ENCODE measurements at places on chromosomes 5 and 9.

- no peak for DNase-seq
Observed at GRCh38 chr9:72818385-72818784, 134.5 kb downstream of the ALDH1A1 start.

DNA sequence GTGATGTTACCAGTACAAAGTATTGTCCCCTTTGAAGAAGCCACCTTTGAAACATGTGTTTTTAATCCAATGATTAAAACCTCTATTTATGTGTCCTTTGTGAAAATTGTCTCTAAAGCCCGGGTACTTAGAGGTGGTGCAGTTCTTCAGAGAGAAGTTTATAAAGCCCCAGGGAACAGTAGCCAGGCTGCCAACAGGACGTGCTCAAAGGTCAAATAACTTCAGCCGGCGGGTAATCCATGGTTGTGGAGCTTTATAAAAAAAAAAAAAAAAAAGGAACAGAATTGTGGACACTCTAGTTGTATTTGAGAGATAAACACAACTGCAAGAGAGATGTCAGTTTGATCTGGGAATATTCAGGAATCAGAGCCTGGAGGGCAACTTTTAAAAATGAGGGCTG lies 57.9 kb upstream of the CTNND2 start:
- no peak for DNase-seq

DNA sequence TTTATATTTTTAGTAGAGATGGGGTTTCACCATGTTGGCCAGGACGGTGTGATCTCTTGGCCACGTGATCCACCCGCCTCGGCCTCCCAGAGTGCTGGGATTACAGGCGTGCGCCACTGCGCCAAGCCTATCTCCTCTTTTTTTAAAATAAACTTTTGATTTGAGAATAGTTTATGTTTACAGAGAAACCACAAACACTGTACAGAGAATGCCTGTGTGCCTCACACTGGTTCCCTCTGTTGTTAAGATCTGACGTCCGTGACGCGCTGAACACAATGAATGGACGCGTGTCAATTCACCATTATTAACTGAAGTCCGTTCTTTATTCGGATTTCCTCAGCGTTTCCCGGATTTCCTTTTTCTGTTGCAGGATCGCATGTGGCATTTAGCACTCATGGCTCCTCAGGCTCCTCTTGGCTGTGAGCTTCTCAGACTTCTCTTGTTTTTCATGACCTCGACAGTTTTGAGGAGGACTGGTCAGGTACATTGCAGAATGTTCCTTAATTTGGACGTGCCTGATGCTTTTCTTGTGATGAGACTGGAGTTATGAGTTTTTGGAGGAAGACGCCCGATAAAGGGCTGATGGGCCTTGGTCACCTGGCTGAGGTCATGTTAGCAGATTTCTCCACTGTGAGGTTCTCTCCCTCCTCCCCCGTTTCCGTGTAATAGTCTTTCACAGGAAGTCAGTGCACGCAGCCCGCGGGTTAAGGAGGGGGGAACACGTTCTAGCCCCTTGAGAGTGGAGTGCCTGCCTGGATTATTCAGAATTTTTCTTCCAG lies 69.6 kb downstream of the ANKRD33B start:
- DNase-seq = no peak

- no peak for DNase-seq
Observed at GRCh38 chr9:68763104-68763503, 58.1 kb downstream of the PIP5K1B start.

DNA sequence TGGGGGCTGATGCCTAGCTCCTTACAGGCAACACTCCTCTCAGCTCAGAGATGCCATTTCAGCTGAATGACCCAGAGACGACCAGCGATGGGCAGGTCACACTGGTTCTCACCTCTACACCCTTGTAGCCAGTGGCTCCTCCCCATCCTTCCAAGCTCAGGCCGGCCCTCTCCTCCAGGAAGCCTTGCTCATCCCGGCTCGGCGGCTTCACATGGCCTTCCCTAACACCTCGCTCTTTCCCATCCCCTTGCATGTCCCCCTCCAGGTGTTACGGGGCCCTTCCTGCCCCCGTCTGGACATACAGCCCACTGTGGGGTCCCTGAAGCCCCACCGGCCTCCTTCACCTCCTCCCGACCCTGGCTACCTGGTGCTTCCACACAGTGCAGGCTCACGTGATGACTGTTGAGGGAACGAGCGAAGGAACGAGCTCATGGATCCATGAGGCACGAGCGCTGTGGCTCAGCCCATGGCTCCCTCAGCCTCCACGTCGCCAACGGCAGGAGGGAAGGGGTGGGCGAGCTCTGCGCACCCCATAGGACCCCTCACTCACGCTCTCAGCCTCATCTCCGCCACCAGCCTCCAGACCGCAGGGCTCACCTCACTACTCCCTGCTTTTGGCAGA lies 45.7 kb downstream of the SARDH start:
- DNase-seq = no peak

DNA sequence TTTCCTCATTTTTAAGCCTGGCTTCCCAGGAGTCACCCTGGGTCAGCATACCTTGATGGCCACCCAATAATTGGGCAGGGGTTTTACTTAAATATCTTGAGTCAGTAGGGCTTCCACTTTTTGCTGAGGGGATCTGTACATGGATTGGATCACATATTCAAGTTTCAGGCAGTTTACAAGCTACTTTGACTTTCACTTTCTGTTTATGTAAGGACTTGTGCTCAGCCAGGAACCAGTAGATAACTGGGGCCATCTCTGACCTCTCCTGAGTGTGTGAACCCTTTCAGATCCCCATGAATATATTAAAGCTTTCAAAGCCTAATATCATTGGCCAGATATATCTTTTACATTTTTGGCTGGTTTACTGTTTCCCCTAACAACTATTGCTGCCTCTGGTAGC lies 45.1 kb downstream of the SLCO6A1 start:
- DNase-seq = no peak

DNA sequence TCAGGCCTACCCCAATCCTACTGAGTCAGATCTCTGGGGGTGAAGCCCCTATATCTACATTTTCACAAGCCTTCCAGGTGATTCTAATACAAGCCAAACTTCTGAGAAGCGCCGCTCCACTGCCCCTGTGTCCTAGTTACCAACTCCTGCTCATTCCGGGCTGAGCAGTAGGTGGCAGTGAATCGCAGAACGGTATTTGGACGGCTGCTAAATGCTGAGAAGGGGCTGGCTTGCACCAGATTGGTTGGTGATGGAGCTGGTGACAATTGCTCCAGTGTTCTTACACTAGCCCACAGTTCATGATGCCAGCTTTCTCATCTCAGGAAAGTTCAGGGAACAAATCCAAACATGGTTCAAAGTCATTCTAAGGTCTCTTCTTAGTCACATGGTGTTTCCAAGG lies 31.1 kb upstream of the FGF1 start:
- no peak for DNase-seq

GRCh38 chr5:43099640-43100039 lies 21.1 kb upstream of the ZNF131 start:
- DNase-seq = no peak

- DNase-seq = no peak
Observed at GRCh38 chr5:39619168-39619818, 194.5 kb upstream of the DAB2 start.

- DNase-seq = no peak
Observed at GRCh38 chr5:73299665-73300336, 126.8 kb downstream of the TMEM174 start.

DNA sequence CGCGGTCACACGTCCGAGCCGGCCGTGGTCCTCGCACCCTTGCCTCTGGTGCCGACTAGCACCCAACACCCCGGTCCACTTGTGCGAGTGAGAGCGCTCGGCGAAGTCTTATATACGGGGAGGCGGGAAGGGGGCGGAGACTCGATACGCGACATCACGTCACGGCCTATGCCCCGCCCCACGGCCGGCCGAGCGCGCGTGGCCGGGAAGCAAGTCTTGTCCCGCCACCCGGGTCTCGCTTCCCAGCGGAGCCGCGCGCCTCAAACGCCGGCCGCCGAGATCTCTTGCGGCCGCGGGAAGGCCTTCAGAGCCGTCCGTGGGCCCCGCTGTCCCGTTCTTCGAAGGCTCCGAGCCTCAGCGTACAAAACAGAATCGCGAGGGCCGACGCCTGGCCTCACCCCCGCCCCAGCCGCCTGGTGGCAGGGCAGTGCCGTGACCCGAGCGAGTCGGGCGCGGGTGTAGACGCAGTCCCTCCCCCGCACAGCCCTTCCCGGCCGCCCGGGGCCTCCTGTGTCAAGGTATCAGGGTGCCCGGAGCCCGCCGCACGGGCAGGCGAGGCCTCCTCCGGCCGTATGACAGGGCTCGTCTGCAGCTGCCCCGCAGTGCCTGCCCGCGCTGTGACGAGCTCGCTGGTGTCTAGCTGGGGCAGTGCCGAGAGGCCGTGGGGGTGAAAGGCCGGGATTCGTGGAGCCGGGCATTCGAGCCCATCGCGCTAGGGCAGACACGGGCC lies at the start of gene PLK2:
PLK2 (minus strand) TSS at position 85 of the 730 bp plus-strand sequence. CDS start 127 bp downstream, outside the sequence.
- peak; percentile 75 for DNase-seq

DNA sequence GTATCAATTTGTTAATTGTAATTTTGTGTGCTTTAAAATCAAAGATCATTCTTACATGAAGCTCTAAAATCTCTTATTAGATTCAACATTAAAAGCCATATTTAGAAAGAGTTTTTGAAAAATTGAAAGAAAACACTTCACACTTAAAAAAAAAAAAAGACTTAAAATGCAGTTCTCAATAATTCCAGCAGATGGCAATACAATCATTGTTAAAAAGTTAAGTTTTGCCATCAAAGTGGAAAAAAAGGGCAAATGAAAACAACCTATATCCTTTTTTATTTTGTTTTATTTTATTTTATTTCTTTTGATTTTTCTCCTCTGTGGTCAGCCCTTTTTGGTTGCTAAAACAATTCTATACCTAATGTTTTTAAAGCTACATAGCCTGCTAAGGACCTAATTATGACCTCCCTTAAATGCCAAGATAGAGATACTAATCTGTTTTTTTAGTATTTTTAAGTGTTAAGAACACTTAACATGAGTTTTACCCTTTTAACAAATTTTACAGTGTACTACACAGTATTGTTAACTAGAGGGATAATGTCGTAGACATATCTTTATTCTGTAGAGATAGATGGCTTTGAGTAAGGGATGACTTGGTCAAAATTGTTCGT lies 154.2 kb upstream of the DAB2 start:
- DNase-seq = no peak

GRCh38 chr9:90515510-90515909 lies 127.1 kb downstream of the DIRAS2 start:
- DNase-seq = no peak

DNA sequence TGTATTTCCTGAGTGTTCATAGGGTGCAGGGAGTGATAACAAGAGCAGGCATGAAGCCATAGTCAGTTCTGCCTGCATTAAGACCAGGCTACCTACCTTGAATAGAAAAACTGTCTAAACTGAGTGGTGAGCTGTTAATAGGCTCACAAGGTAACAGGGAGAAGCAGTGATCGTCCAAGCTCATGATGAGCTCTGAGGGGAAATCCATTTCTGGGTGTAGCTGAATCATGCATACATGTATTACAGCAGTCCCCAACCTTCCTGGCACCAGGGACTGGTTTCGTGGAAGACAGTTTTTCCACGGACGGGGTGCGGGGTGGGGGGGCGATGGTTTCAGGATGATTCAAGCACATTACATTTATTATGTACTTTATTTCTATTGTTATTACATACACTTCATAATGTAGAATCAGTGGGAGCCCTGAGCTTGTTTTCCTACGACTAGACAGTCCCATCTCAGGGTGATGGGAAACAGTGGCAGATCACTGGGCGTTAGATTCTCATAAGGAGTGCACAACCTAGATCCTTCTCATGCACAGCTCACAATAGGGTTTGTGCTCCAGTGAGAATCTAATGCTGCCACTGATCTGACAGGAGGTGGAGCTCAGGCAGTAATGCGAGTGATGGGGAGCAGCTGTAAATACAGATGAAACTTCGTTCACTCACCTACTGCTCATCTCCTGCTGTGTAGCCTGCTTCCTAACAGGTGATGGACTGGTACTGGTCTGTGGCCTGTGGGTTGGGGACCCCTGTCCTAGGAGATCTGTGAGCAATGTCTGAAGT lies 100.0 kb upstream of the IL6ST start:
- no peak for DNase-seq

- DNase-seq = no peak
Observed at GRCh38 chr5:148950471-148950863, 112.4 kb downstream of the SH3TC2 start.

- no peak for DNase-seq
Observed at GRCh38 chr5:10229306-10230048, 20.2 kb downstream of the ATPSCKMT start.

DNA sequence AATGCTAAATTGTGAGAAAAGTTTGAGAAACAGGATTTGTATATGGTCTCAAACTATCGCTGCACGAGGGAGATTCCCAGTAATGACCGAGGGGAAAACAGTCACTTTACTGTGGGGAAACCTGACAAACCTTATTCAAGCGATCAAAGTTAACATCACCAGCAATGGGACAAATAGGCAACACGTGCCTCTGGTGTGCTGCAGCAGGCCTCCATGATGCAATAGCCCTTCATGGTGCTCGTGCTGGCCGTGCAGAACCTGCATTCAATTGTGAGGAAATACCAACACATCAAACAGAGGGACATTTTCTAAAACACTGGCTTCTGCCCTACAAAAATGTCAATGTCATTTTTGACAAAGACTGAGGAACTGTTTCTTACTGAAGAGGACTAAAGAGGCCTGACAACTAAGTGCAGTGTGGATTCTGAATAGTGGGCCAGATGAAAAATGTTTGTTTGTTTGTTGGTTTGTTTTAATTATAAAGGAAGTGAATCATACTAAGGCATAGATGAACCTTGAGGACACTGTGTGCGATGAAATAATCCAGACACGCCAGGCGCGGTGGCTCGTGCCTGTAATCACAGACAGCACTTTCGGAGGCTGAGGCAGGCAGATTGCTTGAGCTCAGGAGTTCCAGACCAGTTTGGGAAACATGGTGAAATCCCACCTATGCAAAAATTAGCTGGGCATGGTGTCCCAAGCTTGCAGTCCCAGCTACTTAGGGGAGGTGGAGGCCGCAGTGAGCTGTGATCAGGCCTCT lies 17.6 kb upstream of the MARCHF6 start:
- no peak for DNase-seq

GRCh38 chr9:133029994-133030316 lies 842 bp upstream of the GTF3C5 start:
- no peak for DNase-seq

GRCh38 chr5:67129768-67130167 lies 66.8 kb downstream of the CD180 start:
- no peak for DNase-seq

DNA sequence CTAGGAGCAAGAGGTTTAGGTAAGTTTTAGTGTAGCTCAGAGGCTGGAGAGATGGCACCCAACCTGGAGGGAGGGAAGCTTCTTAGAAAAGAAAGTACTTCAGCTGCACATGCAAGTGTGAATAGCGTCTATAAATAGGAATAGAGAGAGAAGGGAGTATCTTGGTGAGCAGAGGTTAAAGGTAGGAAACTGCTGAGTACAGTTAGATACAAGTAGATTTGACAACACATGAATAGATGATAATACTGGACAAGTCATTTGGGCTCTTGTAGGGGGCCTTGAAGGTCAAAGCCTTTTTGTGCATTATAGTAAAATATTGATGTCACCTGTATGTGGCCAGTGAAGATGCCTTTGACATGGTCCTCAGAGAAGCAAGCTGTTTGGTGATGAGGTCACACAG lies 34.2 kb downstream of the ANP32B start:
- no peak for DNase-seq

- DNase-seq = no peak
Observed at GRCh38 chr5:33556330-33557328, 115.9 kb downstream of the TARS1 start.

Data from activated CD8-positive, alpha-beta memory T cell treated with anti-CD3 and anti-CD28 coated beads for 4 hours (primary cell).